Activated T-helper 1 cell treated with anti-CD3 and anti-CD28 coated beads, Interleukin-12 subunit alpha, Interleukin-12 subunit beta, Interleukin-2, Interleukin-4 antibody, amounts not matched to agents 30 ng/mL and 10 ng/mL and 1 ng/mL, durations not matched to agents 14 hours and 24 hours and 36 hours (primary cell): ENCODE measurements at places on chromosomes 1 and 21.

GRCh38 chr1:17826165-17826488 is 71.0 kb downstream of the ACTL8 start:
- DNase-seq, result no peak

- DNase-seq, result no peak
Measured at GRCh38 chr1:59601041-59601441, 213.7 kb upstream of the HOOK1 start.

GRCh38 chr1:2969011-2969844 is 52.0 kb upstream of the ACTRT2 start:
- DNase-seq, result no peak

DNA sequence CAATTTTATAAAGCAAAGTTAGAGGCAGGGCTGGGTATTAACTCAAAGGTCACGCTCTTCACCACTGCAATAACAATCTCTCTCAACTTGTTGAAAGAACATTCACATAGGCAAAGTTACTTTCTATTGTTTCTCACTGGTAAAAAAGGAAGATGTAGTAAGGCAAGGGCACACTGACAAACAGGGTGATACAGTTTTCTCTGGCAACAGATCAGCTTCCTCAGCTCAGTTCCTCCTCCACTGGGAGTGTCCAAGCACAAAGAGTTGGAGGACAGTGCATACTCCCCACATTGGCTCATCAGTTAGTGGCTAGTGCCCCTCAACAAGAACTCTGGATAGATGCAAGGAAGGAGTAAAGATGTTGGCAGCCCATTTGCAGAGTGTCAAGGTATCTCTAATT is 3.7 kb downstream of the PLPPR4 start:
- no peak for DNase-seq

DNA sequence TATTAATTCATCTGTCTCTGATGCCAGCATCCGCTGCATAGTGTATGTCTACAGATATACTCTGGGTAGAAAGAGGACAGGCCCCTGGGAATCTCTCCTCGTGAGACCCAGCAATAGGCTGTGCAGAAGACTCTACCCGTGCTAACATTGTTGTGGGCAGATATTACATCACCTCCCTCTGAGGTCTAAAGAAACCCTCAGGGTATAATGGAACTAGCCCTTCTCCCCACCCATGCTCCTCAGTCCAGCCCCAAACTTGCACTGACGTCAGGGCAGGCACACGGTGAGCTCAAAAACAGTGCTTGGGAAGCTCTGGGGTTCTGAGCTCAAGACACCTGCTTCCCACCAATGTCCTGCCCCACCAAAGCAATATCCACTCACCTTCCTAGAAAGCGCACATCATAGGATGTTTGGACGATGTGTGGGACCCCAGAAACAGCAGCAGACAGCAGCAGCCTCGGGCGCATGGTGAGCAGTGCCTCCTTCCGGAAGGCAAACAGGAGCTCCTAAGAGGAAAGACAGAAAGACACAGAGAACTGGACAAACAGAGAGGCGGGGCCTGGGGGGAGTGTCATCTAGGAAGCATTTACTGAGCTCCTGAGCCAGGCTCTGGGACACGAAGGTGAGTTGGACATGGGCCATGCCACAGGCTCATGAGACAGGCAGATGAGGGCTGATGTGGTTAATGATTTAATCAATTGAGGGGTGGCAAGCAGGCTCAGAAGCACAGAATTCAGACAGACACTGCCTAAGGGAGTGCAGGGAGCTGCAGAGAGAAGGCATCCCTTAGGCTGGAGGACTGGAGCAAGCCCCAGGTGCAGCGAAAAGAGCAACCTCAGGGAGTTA is 4.8 kb downstream of the OVGP1 start:
- no peak for DNase-seq

DNA sequence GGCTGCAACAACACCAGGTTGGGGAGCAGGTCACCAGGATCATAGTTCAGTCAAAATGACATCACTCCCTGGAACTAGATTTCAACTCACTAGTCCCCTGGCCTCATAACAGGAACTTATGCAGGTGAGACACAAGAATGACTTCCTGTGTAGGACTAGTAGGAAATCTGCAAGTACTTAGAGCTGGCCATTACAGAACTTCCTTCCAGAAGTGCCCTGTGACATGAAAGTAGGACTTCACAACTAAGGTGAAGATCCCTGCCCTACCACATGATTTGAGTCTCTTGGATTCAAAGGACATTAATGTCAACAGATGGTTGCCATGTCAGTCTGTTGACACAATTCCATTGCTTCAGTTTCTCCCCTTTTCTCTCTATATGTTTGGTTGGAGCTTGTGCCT is 223.1 kb downstream of the RPS6KC1 start:
- DNase-seq, result no peak

GRCh38 chr1:113662101-113662500 is 97.2 kb downstream of the PHTF1 start:
- no peak for DNase-seq

DNA sequence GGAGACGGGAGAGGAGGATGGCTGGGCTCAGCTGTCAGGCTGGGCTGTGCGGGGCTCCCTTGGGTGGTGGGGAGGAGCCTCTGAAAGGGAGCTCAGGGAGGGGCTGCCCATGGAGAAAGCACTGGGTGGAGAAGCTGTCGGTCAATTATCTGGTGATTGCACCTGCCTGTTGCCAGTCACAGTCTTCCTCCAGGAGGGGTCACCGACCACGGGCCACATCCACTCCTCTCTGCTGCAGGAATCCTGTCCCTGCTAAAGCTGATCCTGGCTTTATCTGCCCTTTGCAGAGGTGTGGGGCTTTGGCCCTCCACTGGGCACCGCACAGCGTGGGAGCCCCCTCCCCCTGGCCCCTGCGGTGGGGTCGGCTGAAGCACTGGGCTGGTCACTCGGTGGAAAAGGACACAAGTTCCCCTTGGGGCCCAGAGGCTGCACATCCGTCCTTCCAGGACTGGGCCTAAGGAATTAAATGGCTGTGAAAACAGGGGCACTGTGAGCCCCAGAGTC is 21.8 kb upstream of the COL18A1 start:
- no peak for DNase-seq

DNA sequence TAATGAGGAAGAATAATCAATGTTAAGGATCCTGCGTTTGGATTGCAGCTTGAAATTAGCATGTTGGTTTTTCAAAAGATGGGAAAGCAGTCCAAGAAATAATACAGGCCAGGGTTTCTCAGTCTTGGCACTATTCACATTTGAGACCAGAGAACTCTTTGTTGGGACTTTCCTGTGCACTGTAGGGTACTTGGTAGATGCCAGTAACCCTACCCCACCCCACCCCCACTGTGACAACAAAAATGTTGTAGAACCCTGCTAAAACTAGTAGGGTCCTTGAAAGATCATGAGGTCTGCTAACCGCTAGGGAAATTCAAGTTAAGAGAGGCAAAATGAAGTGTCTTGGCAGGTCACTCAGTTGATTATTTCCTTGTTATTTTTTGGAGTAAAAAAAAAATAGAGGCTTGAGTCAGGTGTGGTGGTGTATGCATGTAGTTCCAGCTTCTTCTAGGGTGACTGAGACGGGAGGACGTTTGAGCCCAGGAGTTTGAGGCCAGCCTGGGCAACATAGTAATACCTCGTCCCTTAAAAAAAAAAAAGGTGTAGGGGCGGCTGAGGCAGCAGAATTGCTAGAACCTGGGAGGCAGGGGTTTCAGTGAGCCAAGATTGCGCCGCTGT is 53.3 kb downstream of the SPEN start:
- DNase-seq, result no peak

- no peak for DNase-seq
Measured at GRCh38 chr1:176195547-176195946, 11.5 kb downstream of the COP1 start.

DNA sequence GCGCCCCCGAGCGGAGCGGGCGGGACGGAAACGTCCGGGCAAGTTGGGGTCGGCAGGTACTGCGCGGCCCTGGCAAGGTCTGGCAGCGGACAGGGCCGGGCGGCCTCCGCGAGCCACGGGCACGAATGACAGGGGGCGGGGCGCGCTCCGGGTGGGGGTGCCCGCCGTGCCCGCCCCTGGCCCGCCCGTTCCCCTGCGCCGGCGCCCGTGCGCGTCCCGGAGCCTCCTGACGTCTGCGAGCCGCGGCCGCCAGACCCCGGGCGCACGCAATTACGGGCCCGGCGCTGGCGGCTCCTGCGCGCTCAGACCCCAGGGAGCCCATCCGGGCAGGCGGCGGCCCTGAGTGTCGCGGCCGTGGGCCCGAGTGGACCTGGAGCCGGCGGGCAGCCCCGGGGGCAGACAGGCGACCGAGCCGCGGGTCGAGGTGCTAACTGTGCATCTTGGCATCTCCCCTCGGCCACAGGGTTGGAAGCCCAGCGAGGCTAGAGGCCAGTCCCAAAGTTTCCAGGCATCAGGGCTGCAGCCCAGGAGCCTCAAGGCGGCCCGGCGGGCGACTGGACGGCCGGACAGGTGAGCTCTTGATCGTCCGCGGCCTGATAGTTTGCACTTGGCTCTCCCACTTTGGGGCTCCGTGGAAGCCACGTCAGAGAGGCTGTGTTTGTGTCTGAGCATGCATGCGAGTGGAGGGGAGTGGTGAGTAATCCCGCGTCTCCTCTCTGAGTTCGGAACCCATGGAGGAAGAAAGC is 918 bp downstream of the MIB2 start:
- DNase-seq, result peak; percentile 49

DNA sequence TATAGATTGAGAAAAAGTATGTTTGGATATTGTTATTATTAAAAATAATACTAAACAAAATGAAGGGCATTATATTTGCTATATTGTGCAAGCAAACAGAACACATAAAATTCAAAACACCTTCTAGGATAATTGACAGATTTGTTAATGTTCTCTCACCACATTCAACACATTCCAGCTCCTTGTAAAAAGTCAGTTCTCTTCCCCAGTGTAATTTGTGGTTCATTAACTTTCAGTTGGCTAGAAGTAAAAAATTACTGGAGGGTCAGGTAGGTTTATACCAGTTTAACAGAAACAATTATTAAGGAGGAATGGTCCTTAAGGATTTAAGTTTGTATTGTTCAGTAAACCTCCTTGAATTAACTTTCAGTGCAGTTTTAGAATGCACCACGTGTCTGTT is 1235.3 kb upstream of the ADGRL2 start:
- DNase-seq, result no peak

GRCh38 chr1:32336591-32336932 is 529 bp upstream of the MARCKSL1 start:
- DNase-seq, result no peak

GRCh38 chr1:245760301-245760700 is 605.5 kb downstream of the KIF26B start:
- no peak for DNase-seq

DNA sequence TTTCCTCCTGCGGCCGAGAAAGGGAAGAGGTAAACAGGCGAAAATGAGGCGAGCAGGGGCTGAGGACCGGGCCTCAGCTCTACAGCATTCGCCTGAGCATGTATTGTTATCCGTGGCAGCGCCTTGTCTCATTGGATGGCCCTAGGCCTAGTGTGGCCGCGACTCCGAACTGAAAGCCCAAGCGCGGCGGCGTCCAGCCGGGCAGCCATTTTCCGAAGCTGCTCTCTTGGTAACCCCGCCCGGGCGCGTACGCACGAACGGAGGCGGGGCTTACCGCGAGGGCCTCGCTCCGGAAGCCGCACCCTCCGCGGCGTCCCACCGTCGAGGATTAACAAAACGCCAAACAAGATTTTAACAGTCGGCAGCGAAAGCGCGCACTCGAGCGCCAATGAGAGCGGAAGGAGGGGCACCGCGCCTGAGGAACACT is 797 bp upstream of the USP1 start:
- DNase-seq, result peak; percentile 97

- no peak for DNase-seq
Measured at GRCh38 chr1:195568389-195568788, 1039.9 kb downstream of the KCNT2 start.

GRCh38 chr1:145979746-145980456 is 15.4 kb downstream of the POLR3GL start:
- DNase-seq, result no peak

DNA sequence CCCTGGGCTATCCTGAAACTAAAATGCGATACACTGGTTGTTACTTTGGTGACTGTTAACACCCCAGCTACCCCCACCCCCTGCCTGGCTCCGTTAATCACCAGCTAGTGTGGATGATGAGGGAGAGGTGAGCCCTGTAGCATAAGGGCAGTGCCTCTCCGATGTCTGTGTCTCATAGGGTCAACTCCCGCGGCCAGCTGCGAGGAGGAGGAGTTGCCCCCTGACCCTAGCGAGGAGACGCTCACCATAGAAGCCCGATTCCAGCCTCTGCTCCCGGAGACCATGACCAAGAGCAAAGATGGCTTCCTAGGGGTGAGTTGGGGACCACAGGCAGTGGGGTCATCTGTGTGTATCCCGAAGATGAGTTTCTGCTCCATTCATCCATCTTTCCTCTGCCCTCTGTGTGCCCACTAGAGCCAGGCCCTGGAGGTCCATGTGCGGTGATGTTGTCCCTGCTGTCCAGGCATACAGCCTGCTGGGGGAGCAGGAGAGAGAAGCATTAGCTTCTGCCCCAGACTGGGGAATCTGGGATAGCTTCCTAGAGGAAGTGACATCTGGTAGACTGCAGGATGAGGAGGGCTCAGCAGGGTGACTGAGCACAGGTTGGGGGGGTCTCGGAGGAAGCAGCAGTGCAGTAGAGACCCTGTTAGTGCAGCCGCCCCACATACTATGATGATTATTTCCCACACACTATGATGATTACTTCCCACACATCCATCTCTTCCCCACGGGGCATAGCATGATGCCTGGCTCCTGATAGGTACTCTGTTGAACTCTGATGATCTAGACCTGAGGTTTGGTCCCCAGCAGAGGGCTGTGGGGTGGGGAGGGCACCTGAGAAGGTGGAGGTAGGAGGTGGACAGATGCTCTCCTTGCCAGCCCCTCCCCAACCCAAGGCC is 5.2 kb downstream of the SELENON start:
- no peak for DNase-seq

DNA sequence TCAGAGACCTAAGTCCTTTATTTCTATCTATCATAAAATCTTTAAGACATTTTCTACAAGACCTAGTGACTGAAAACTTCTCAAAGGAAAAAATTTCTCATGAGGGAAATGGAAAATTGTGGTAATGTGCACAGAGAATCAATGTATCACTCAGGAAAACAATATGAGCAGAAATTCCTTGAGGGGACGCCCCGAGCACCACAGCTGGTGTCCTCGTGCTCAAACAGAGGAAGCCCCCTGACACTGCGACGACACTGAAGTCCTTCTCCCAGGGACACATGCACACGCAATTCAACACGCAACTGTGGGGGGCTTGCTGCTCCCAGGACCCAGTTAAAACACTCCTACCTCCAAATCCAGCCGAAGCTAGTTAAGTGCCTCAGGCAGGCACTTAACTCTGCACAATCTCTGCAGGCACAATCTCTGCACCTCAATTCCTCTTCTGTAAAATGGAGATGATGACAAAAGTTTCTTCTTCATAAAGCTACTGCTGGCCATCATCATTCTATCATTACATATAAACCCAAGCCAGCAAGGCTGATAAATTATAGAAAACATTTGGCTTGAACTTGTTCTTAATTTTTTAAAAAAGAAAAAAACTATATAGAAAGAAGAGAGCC is 16.0 kb downstream of the ZBTB17 start:
- no peak for DNase-seq

GRCh38 chr1:151060657-151061421 is 642 bp downstream of the MLLT11 start:
- DNase-seq, result no peak

DNA sequence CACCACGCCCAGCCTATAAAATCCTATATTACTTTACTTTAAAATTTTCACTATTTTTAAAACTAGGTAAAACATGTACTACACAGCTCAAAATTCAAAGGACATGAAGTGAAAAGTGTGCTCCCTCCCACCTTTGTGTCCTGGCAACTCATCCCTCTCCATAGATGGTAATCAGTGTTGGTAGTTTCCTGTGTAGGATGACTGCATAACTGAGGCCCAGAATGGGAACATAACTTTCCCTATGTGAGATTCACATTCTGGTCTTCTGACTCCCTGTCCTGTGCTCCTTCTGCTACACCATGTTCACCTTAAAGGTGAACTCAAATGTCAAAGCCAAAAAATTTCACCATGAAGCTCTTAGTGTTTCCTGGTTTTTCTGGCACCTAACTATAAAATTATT is 39.3 kb downstream of the XKR8 start:
- no peak for DNase-seq
